ENCODE measurements at places on chromosomes 12 and 14. TPM values are rescaled to one million over a fixed set of nuclear protein-coding genes. Genes with fewer than 3 reads are reported as not detected.

COX8C gene
- not detected for total RNA-seq

DDX51 gene
- total RNA-seq: 20.7 TPM

ZNF891 gene
- 1.4 TPM for total RNA-seq

DDHD1 gene
- 146 TPM for total RNA-seq

ZFHX2 gene
- total RNA-seq: 2.3 TPM

TMEM63C gene
- 0.64 TPM for total RNA-seq

Data from activated T-helper 17 cell treated with anti-CD3 and anti-CD28 coated beads, Interleukin-2, amount 50 U/mL, for 72 hours (primary cell).